Activated naive CD8-positive, alpha-beta T cell treated with anti-CD3 and anti-CD28 coated beads, Interleukin-2, amount 10 ng/mL, durations not matched to agents 7 days and 5 days (primary cell): ENCODE measurements at places on chromosomes 1 and 21. TPM values are rescaled to one million over a fixed set of nuclear protein-coding genes. Genes with fewer than 3 reads are reported as not detected.

Gene GPR52
- total RNA-seq = 3.5 TPM

Gene EPHX1
- 2.5 TPM for total RNA-seq

Gene FAM3B
- not detected for total RNA-seq

Gene FHL3
- total RNA-seq = 14.7 TPM

Gene NTNG1
- total RNA-seq = 0.30 TPM

Gene TFF2
- not detected for total RNA-seq

- DNase-seq = no peak
Measured at GRCh38 chr1:175548774-175549173, 194.6 kb downstream of the TNR start.

DNA sequence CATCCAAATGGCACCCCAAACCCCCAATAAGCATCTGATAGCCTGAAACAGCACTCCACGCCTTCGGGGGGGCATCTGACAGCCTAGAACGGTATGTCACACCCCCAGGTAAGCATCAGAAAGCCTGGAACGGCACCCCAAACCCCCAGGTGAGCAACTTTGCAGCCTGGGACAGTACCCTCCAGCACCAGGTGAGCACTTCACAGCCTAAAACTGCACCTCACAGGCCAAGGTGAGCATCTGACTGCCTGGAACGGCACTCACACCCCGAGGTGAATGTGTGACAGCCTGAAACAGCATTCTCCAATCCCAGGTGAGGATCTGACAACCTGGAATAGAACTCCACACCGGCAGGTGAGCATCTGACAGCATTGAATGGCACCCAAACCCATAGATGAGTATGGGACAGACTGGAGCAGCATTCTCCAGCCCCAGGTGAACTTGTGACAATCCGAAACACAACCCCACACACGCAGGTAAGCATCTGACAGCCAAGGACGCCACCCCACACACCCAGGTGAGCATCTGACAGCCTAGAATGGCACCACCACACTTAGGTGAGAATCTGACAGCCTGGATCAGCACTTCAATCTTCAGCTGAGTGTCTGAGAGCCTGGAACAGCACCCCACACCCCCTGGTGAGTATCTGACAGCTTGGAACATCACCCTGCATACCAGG lies 18.3 kb upstream of the MMEL1 start:
- DNase-seq = peak; percentile 13

GRCh38 chr1:5738911-5739462 lies 253.2 kb downstream of the NPHP4 start:
- no peak for DNase-seq

DNA sequence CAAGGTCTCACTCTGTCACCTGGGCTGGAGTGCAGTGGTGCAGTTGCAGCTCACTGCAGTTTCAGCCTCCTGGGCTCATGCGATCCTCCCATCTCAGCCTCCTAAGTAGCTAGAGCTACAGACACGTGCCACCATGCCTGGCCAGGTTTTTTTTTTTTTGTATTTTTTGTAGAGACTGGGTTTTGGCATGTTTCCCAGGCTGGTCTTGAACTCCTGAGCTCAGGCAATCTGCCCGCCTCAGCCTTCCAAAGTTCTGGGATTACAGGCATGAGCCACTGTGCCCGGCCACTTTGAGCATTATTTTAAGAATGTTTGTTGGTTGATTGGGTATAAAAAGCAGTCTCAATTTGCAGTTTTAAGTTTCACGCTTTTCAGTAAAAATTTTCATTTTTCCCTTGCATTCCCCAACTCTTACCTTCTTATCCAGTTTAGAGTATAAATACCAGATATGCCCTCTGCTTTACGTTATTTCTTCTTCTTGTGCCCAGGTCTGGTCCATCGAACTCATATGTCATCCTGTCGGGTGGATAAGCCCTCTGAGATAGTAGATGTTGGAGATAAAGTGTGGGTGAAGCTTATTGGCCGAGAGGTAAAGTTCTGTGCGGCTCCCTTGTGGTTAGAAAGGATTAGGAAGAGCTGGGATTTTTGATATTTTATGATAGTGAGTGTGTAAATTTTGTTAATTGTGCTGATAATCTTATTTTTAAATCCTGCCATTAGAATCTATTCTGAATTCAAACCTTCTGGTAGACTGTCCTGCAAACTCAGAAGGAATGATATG lies 36.0 kb downstream of the FABP3 start:
- DNase-seq = no peak

DNA sequence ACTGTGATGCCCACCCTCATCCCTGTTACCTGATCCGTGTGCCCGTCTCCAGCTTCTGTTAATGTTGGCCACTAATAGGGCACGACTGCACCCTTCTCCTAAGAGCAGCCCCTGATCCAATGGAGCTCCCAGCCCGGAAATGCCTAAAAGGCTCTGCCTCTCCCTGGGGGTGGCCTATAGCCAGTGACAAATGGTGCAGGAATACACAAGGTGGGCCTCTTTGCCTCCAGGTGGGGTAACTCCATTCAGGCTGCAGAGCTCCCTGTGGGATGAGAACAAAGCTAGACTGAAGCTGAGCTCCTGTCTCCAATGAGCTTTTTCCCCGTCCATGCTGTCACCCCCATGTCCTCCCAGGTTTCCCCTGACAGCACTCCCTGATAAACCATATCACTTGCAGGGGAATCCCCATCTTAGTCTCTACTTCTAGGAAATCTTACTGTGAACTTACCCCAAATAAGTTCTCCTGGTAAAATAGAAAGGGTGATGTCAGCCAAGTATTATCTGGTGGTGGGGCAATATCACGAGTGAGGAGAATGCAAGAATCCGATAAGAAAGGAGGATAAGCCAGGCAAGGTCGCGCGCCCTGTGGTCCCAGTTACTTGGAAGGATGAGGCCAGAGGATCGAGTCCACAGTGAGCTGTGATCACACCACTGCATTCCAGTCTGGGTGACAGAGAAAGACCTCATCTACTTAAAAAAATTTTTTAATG lies 18.6 kb downstream of the S100A7A start:
- DNase-seq = no peak

DNA sequence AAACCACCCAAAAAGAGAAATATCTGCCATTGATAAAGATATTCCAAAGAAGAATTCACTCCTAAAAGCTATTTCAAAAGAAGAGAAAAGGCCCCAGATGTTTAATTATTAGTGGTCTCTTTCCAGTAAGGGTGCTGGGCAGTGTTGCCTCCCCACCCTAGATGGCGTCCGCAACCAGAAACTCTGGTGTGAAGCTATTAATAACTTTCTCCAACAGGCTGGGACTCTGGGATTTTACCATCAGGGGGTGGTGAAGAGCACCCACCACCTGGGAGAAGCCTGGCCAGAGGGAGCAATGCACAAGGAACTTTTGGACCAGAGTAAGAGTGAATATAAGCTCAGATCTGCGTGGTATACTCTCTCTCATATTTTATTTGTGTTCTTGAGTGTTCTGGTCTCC lies 115.4 kb upstream of the TIAM1 start:
- DNase-seq = no peak

GRCh38 chr1:40823345-40823744 lies 38.8 kb downstream of the CITED4 start:
- DNase-seq = no peak

DNA sequence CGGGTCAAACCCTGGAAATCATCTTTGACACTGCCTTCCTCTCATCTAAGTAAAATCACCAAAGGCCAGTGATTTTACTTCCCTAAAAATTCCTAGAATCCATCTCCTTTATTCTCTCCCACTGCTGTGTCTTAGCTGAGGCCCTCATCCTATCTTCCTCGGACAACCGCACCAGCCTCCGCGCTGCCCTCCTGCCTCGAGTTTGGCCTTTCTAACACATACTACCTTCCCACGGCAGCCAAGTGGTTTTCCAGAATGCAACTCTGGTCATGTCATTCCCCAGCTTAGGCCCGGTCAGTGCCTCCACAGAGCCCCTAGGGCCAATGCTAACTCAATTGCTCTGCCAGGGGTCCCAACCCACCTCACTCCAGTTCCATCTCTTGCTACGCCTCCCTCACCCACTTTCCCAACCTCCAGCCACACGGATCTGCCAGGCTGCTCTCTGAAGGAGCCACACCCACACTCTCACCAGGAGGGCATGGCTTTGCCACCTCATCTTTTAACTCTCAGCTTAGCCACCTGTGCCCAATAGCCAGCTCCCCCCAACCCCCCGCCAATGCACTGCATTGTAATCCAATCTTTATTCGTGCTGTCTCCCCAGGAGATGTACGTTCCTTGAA lies 6.8 kb downstream of the TMEM9 start:
- DNase-seq = no peak

GRCh38 chr1:30872948-30873263 lies 35.7 kb downstream of the SDC3 start:
- no peak for DNase-seq

DNA sequence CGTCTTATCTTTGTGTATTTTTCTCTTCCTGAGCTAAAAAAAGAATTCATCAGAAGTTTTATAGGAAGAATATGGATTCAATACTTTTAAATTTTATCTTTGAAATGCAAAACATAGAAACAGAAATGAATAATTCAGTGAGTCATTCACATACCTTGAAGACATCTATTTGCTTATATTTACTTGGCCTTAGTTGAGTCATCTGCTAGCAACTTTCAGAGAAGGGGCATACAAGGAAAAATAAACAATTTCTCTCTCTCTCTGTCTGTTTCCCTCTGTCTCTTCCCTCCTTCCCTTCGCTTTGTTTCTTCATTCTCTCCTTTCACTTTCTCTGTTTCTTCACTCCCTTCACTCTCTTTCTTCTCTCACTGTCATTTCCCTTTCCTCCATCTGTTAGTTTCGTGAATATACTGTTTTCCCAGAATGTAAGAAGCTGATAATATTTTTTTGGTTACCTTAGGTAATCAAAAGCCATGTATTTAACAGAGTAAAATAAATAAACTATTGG lies 477.2 kb downstream of the BRINP3 start:
- DNase-seq = no peak

GRCh38 chr1:41894808-41895483 lies 23.8 kb downstream of the HIVEP3 start:
- DNase-seq = no peak

- no peak for DNase-seq
Measured at GRCh38 chr1:162421258-162422164, 9.6 kb upstream of the SH2D1B start.

- DNase-seq = no peak
Measured at GRCh38 chr1:43101061-43101460, 71.0 kb downstream of the EBNA1BP2 start.
